GM12878 (cell line): ENCODE measurements at places on chromosomes 4 and X. TPM values are rescaled to one million over a fixed set of nuclear protein-coding genes. Genes with fewer than 3 reads are reported as not detected.
A peak's percentile ranks its signal among the peaks of the same experiment; 100 is the strongest.

- DNase-seq, result peak; percentile 50
Observed at GRCh38 chrX:135973548-135974278, at the start of gene MMGT1. Gene MMGT1, minus strand, starts transcription at chrX:135973988. Its CDS starts 313 bp downstream, at chrX:135973675.

- no peak for DNase-seq
Observed at GRCh38 chrX:9794495-9794894, 8.3 kb downstream of the SHROOM2 start.

DNA sequence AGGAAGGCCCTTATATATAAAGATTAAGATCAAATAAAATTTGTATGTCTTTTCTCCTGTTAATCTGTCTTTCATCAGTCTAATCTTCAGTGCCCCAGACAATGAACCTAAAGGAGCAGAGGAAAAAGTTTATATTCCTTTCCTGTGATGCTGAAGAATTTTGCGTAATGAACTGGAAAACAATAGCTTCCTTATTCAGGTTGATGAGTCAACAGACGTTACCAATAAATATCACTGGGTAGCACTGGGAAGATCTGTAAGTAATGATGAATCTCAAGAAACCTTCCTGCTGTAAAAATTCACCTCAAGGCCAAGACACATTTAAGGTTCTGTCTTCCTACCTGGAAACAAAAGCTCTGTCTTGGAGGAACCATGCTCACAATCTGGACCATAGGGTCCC lies 25.5 kb downstream of the CDKN2AIP start:
- no peak for DNase-seq

DNA sequence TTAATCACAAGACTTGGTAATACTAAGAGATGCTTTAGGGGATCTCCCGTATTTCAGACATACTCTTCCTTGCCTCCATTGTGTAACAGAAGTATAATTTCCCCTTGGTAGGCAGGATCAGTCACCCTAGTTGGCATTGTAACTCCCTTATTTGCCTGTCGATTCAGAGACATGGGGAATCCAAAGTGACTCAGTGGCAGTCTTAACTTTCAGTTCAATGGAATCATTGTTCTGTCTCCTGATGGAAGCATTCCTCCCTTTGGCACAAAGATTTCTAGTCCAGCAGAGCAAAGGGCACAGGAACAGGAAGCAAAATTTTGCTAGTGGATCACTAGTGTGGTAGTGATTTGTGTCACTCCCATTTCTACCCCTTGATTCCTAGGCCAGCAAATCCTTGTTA lies 80.4 kb downstream of the DCUN1D4 start:
- no peak for DNase-seq

GRCh38 chr4:84780719-84781118 lies 185.8 kb downstream of the WDFY3 start:
- no peak for DNase-seq

DNA sequence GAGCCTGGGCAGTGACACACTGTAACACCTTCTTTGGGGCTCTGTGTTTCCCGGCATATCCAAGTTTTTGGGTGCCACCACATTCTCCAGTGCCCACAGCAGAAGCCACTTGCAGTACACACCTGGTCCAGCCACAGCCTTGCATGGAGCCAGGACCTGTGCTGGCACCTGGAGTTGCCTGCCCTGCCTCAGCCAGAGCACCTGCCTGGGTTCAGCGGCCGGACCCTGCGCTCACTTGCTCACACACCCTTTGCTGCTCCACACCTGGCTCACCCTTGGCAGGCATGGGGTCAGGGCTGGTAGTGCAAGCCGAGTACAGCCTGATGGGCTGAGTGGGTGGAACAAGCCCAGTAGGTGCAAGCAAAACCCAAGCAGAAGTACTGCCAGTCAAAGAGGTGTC lies 1511.1 kb downstream of the TECRL start:
- no peak for DNase-seq

GRCh38 chr4:80045786-80046185 lies 27.2 kb downstream of the ANTXR2 start:
- DNase-seq, result no peak

GRCh38 chr4:110480031-110480549 lies 4.1 kb downstream of the ENPEP start:
- no peak for DNase-seq

DNA sequence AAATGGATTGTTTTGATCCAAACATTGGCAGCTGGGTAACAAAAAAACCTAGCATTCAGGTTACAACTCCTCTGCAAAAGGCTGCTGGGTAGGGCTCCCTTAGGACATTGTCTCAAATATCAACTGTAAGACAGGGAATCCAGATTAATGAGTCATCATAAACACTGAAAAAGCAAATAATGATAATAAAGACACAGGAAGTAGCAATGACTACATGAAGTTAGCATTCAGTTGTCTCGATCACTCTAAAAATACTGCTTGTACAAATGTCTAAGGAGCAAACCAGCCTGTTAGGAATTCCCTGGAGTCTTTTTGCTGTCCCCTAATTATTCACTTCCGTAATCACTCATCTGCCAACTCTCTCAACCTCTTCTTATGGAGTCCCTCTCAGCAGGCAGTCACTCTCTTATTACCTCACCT lies 259.2 kb downstream of the GPC3 start:
- DNase-seq, result no peak

- DNase-seq, result no peak
Observed at GRCh38 chrX:45669715-45670340, 469.2 kb upstream of the DIPK2B start.

Gene JCHAIN
- total RNA-seq, result 276 and 280 TPM in 2 replicates

Gene RAB40A
- 0.08 and 0.26 TPM in 2 replicates for total RNA-seq

Gene CCKAR
- total RNA-seq, result not detected in 2 replicates

Gene ZNF81
- total RNA-seq, result 7.2 and 7.5 TPM in 2 replicates

Gene ATXN3L
- total RNA-seq, result not detected in 2 replicates
